Aorta (tissue), 5 donors: ENCODE measurements at places on chromosomes 6 and 20. TPM values are rescaled to one million over a fixed set of nuclear protein-coding genes. Genes with fewer than 3 reads are reported as not detected.
A peak's percentile ranks its signal among the peaks of the same experiment; 100 is the strongest.

SFT2D1 gene
- 36.5 TPM for total RNA-seq

EPB41L1 gene
- 47.1 TPM for total RNA-seq

VWA7 gene
- 0.58 TPM for total RNA-seq

ZSCAN9 gene
- 18.5 TPM for total RNA-seq

C6orf15 gene
- not detected for total RNA-seq

GRCh38 chr6:132300323-132300949 lies 100.8 kb downstream of the MOXD1 start:
- no peak for DNase-seq

DNA sequence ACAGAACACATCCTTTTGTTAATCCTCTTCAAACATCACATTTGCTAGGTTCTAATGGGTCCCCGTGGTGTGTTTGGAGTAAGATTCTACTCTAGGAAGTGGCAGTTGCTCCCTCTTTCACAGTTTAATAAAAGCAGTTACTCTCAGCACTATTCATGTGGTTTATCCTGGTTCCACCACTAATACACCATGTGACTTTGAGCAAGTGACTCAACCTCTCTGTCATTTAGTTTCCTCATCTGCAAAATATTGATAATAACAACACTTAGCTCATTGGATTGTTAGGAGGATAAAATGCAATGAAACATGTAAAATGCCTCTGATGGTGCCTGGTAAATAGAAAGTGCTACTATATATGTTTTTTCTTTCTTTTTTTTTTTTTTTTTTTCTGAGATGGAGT lies 488.0 kb upstream of the NOX3 start:
- DNase-seq = no peak

DNA sequence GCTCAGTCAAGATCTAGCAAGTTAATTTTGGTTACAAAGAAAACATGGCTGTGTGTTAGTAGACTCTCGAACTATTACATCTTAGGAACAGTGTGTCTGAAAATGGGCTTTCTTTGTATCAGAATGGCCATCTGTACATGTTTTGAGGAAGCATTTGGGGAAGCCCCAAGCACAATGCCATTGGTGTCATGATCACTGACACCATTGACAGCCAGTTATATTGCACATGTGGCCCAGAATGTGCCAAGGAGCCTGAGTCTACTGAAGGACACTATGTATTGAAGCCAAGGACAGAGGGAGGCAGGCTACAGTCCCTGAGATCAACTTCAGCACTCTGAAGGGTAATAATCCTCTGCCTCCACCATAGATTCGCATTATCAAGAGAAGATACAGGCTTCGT lies 12.6 kb upstream of the FAM50B start:
- DNase-seq = no peak

DNA sequence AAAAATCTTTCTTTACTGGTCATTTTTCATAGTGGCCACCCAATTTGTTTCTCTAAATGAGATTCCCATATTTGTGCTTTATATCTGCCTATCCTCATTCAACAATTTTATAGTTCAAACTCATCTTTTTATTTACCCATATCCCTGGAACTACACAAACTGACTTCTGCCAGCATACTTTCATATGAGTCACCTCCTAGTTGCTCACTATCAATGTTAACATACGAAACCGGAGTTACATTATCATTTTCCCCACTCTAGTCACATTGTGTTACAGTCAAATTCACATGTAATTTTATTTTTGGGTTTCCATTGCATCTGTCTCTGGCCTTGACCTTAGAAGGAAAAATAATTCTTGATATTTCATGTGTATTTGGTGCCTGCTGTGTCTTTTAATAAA lies 499.4 kb downstream of the MAFB start:
- no peak for DNase-seq

GRCh38 chr20:8079976-8080375 lies 52.1 kb upstream of the PLCB1 start:
- DNase-seq = no peak

DNA sequence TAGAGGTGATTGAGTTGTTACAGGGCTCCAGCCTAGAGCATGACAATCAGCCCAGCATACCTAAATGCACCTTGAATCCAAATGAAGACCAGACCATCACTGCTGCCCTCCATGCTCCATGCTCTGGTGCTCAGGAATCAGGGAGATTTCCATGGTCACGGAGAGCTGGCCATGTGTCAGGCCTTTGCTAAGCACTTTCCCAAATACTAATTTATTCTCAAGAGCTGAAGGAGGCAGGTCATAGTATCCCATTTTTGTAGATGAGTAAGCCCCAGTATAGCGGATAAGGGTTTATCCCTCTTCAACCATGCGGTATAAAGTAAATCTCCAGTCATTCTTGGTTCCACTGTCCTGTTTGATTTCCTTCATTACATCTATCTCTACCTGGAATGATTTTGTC lies 240.8 kb downstream of the TFAP2A start:
- no peak for DNase-seq

GRCh38 chr6:33429750-33430052 lies 9.8 kb downstream of the SYNGAP1 start:
- DNase-seq = no peak

DNA sequence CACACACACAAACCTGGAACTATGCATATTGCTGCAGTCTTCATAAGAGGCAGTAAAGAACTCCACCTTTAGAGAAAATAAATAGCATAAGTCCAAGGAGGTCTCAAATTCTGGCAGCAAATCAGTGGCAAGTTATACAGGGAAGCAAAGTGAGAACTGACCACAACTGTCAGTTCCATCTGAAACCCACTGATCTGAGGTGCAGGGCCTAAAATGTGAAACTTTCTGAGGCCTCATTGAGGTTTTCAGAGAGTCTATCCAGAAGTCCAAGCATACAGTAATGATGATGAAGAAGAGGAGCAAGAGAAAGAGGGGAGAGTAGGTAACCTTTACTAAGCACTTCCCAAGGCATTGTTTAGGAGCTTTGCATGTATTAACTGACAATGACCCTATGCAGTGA lies 36.3 kb downstream of the MTFR2 start:
- no peak for DNase-seq

DNA sequence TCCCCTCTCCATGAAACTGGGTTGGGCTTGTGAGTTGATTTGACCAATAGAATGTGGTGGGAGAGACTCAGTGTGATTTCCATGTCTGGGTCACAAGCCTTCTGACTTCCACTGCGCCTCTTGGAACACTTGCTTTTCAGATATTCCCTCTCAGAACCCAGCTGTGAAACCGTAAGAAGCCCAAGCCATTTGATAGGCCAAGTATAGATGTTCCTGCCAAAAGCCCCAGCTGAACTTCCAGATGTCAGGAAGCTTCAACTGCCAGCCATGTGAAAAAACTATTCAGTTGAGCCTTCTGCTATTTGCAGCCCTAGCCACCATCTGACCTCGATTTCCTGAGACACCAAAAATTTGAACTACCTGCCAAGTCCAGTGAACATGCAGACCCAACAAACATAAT lies 387.8 kb upstream of the GJE1 start:
- no peak for DNase-seq

- DNase-seq = no peak
Observed at GRCh38 chr20:40960521-40960956, 68.1 kb upstream of the TOP1 start.

DNA sequence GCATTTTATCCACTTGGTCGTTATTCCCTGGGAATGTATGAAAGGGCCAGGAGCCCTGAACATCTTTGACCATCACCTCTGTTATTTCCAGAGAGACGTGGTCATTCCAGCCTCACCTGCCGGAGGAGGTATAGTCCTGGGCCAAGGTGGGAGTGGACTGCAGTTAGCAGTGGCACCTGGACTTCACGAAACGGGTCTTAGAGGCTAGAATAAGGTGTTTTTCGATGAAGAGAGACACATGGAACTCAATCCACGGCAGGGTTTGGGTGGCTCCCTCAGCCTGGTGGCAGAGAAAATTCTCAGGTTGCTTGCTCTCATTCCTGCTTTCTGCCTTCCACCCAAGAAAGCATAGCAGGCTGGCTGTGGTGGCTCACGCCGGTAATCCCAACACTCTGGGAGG lies 48.0 kb downstream of the BMP6 start:
- no peak for DNase-seq

GRCh38 chr20:23138226-23138625 lies 52.1 kb upstream of the CD93 start:
- no peak for DNase-seq

GRCh38 chr6:42764911-42765648 lies 16.8 kb upstream of the BICRAL start:
- DNase-seq = no peak

GRCh38 chr6:170116636-170117035 lies 174.2 kb downstream of the DLL1 start:
- no peak for DNase-seq

DNA sequence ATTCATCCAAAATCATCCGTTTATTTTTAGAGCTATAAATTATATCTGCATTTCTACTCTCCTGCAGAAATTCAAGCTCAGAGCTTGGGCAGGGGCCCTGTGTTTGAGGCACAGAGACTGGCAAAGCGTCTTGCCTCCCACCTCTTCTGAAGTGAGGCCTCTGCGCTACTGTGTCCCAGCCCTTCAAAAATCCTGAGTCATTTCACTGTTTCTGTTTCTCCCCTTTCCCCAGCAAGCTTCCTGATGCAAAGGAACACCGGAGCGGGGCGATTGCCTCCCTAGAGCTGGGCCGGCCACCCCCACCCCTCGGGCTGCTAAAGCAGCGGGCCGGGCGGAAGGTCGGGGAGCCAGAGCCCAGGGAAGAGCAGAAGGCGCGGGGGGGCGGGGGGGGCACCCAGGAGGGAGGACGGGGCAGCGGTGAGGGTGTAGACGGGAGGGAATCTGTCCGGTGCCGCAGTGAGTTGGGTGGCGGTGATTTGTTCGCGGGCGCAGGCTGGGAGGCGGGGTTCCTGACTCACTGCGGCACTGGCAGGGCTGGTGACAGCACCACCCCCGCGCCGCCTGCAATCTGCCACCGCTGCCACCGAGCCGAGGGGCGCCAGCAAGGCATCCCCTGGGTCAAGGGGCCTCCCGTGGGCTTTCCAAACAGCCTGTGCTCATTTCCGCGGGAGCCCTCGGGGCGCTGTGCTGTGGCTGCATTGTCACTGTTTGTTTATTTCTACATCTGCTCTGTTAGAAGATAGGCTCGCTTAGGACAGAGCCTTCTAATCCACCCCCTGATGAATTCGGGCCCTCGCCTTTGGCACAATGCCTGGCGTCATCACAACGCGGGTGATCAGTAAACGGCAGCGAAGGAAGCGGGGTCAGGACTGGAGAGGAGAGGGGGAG lies 46.5 kb upstream of the SNAP25 start:
- peak; percentile 70 for DNase-seq

DNA sequence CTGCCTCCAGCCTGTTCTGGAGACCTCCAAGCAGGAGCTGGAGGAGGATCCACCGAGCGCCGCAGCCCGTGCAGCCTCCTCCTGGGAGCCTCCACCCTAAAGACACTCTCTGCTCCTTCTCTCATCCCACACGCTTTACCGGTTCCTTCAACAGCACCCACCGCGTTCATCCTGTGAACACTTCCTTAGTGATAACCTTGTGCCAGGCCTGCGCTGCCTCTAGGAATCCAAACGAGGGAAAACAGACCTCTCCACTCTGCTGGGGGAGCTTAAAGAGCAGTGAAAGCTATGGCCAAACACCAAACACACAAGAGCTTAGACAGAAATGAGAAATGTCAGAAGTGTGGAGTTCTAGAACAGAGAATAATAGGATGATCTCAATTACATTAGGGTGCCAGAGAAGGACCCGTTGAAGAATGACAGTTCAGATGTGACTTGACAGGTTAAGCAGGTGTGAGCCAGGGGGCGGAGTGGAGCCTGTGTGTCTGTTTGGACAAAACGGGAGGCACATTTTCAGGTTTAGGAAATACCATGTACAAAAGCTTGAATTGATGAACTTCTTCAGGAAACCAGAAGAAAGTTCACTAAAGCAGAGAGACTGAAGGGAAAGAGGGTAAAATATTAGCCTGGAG lies 28.5 kb upstream of the HLA-DRB5 start:
- DNase-seq = no peak

DNA sequence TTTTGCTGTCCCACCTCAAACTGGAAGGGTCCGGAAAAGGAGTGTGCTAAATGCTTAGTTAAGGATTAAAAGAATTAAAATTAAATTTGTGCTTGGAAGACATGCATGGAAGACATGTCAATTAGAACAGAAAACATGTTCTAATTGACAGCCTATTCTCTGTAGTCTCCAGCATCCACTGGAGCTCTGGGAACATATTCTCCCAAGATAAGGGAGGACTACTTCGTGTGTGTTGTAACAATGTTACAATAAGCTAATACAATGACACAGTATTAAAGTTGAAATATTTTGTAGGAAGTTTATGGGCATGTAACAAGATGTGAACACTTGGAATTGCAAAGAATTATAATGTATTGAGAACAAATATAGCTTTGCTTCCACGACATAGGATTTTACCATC lies 567.4 kb upstream of the CITED2 start:
- DNase-seq = no peak

DNA sequence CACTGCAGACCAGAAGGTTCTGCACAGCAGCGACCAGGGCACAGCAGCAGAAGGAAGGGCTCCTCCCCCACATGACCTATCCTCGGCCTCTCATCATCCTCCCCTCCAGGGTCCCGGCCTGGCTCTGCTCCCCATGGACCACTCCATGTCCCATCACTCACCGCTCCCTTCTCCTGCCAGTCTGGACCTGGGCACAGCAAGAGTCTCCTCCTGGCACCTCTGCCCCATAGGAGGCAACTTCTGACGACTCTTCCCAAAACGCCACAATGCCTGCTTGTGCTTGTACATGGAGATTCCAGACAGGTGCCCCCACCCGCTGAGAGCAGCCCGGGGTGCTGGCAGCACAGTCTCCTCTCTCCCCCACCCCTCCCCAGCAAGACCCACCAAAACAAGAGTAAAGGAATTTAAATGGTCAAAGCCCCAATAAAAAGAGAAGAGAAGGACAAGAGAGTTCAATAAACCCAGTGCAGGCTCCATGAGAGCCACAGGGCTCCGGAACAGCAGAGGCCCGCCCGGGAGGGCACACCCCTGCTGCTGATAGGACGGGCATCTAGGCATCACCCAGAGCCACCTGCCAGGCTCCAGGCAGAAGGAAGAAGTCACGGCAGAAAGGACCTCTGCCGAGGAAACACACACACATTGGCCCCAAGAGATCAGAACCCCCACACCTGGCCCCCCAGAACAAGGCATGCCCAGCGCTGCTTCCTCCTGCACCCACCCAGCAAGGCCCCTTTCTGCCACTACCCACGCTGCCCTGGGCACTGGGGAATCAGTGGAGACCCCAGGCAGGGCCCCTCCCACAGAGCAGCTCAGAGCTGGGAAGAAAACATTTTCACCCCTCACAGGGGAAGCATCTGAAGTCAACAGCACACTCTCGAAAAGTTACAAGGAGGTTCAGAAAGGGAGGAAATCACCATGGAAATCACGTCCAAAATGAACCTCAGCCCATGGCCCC lies 15.2 kb downstream of the TAF4 start:
- no peak for DNase-seq

DNA sequence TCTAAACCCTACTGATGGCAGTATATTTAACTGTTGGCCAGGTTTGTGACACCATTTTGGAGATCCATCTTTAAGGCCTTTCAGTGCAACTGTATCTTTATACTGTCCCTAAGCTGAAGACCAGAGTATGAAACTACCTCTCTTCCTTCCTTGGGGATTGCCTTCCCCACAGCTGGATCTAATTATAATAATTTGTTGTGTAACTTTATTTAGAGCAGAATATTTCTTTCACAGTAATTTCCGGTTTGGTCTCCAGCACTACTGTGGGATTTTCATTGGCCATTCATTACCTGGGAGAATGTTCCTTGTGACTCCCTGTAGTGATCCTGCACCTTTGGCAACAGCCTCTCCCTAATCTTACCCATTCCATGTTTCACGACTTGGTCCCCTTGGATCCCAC lies 75.2 kb downstream of the AKAP7 start:
- no peak for DNase-seq
